ENCODE measurements at places on chromosomes 2 and 18.

- no peak for DNase-seq
These were observed 393.3 kb downstream of the METTL4 start for GRCh38 chr18:2178036-2178435.

- DNase-seq = no peak
These were observed 262.9 kb upstream of the GULP1 start for GRCh38 chr2:188028739-188029138.

GRCh38 chr2:72181616-72182015 lies 34.0 kb upstream of the CYP26B1 start:
- DNase-seq = no peak

DNA sequence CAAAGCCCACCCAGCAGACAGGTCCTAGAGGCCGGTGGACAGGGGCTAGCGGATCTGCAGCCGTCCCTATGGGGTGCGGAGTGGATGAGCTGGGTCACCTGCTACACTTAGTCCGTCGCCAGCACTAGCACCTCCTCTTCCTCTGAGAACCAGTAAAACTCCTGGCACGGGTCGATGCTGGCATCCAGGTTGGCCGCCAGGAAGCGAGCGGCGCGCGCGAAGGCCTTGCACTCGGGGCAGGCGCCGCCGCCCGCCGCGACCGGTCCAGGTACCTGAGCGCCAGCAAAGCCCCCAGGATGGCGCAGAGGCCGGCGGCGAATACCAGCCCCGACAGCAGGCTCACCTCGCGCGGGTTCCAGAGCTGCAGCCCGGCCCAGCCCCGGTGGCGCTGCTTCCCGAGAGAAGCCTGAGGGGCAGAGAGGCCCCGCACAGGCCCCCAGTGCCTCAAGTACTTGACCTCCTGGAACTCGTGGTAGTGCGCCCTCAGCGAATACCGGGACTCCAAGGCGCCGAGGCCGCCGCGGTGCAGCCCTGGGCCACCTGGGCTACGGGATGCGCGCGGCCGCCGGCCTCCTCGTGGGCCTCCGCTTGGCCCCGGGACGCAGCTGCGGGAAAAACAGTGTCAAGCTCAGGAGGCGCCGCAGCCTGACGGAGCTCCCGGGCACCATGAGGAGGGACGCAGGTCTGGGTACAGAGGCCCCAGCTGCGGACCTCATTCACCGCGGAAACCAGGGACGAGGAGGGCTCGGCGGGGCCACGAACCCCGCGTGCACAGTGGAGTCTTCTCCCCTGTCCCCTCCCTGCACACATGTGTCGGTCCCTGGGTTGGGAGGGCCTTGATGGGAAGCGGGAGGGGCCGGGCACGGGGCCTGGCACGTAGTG lies 27.5 kb upstream of the ALPP start:
- no peak for DNase-seq

GRCh38 chr18:13572148-13572547 lies 154.2 kb downstream of the FAM210A start:
- no peak for DNase-seq

DNA sequence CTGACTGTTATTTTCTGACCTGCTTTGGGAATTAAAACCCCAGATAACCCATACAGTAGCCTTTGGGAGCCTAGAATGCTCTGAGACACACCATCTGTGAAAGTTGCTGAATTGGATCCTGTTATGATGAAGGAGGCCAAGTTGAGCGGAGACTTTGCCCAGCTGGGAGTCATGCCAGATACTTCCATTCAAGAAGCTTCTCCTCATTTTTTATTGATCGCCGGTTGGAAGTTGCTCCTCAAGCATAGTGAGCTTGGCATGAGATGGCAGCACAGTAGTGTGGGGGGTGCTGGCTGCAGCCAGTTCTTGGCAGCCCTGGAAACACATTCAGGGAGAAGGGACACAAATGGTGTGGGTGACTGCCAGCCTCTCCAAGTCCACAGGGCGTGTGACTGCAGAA lies 270.7 kb upstream of the NRP2 start:
- DNase-seq = no peak

DNA sequence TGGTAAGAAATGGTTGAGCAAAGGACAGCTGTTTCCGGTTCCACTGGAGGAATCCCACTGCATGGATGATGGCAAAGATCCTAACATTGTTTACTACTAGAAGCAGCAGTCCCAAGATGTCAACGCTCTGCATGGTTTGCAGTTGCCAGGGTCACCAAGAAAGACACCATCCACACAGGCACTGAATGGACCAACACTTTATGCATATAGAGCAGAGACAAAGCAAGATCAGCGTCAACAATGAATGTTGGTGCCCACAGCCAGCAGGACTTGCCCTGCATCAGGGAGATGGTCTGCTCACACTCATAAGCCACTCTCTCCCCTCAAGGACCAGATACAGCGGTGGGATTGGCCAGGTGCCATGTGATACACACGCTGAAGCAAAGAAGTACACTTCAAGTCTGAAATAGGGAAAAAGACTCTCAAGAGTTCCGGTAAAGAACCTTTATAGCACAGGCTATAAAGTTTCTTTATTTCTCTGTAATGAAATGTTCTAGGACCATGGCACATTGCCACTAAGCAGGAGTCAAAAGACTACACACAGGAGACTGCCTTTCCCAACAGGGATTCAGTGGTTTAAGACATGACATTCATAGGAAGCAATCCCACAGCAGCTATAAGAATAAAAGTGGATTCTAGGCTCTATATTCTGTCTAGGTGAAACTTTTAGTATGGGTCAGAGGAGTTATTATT lies 133.2 kb upstream of the EPHA4 start:
- DNase-seq = no peak

Data from Jurkat, Clone E6-1 (cell line).